ENCODE measurements at places on chromosomes 4 and X.
A peak's percentile ranks its signal among the peaks of the same experiment; 100 is the strongest.

DNA sequence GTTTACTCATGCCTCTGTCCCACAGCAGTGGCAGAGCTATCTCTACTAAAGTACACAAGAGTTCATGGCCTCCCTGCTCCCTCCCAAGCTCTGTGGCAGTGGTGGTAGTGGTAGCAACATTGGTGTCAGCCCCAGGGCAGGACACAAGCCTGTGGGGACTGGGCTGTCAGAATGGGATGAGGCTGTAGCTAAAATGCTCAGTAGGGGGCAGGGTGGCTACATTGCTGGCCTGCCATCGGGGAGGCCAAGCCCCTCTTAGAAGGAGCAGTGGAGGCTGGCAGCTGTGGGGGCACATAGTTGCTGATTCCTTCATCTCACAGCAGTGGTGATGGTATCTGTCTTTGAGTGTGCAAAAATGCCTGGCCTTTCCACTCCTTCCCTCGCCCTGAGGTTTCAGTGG lies 461.7 kb downstream of the PCDH18 start:
- DNase-seq, result no peak

DNA sequence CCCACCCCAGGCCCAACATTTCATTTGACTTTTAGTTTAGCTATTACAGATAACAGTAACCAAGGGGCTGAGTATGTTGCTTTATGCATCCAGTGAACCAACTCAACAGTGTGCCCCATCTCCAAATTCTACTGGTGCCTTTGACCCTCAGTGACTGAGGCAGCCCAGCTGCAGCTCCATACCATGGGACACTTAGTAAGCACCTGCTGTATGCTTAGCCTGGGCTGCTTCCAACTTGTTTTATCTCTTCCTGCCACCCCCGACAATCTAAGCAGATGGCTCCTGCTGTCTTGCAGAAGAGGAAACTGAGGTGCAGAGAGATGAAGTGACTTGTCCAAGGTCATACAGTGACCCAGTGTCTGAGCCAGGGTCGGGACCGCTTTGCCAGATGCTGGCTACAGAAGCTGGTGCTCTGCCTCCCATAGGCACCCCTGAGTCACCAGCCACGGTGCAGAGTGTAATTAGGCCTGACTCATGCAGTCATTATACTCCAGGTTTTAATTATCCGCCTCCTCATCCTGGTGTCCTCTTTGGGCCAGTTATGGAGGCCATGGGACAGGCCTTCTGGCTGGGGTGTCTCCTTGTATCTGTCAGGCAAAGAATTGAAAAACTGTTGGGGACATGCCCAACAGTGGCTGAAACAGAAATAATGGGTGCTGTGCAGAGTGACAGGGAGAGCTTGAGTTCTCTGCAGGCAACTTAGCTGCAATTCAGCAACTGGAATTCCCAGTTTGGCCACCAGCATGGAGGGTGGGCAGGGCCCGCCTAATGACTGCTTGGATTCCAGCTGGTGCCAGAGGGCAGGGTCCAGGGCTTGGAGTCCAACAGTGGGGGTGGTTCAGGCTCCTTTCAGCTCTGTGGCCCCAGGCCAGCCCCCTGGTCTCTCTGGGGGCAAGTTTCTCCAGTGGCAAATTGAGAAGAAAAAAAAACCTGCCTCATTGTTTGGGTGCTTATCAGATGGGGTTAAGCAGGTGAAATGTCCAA lies 8.2 kb upstream of the GPR78 start:
- DNase-seq, result no peak

- no peak for DNase-seq
Measured at GRCh38 chr4:156779774-156780173, 191.8 kb downstream of the PDGFC start.

DNA sequence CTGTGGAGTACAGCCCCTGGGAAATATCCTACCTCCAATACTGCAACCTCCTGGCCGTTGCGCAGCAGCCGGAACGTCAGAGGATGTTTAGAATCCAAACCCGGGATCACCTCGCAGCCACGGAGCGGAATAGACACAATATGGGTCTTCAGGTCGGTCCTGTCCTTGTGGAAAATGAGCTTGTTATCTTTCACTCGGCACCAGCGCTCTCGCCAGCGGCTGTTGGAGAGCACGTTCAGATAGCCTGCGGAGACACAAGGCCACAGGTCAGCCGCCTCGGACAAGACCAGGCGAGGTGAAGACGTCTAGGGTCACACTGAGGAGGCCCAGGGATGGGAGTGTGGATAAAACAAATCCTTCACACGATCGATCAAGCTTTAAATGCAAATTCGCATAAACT lies 139.3 kb downstream of the AFAP1 start:
- DNase-seq, result no peak

DNA sequence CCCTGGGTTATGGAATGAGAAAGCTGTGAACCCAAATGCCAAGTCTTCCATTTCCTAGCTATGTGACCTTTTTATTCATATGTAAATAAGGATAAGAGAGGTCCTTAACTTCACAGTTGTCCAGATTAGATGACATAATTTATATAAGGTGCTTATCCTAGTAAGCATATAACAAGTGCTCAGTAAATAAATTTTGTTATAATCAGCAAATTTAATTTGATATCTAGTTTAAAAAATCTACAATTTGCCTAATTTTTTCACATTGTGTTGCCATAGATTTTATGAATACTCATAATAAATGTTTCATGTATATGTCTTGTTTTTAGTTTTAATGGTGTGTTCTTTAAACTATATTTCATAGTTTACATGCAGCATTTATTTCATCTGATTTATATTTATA lies 130.4 kb upstream of the SPRY1 start:
- DNase-seq, result no peak

GRCh38 chr4:107008115-107008514 lies 28.0 kb downstream of the DKK2 start:
- DNase-seq, result no peak

DNA sequence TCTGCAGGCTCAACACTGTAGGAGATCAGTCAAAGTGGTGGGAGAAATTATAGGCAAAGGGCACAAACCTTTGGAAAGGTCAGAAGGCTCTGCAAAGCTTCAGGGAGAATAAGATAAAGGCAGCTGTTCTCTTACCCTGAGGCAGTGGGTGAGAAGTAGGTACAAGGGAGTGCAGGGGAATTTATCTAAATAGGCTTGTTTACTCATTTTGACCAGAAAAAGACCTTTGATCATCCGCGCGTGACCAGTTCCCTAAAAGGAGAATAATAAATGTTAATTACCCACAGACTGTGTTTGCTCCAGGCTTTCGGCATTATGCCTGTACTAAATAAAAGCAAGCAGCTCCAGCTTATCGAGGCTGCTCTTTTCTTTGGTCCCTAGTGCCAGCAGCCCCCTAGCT lies 9.3 kb downstream of the FGFBP2 start:
- DNase-seq, result no peak

DNA sequence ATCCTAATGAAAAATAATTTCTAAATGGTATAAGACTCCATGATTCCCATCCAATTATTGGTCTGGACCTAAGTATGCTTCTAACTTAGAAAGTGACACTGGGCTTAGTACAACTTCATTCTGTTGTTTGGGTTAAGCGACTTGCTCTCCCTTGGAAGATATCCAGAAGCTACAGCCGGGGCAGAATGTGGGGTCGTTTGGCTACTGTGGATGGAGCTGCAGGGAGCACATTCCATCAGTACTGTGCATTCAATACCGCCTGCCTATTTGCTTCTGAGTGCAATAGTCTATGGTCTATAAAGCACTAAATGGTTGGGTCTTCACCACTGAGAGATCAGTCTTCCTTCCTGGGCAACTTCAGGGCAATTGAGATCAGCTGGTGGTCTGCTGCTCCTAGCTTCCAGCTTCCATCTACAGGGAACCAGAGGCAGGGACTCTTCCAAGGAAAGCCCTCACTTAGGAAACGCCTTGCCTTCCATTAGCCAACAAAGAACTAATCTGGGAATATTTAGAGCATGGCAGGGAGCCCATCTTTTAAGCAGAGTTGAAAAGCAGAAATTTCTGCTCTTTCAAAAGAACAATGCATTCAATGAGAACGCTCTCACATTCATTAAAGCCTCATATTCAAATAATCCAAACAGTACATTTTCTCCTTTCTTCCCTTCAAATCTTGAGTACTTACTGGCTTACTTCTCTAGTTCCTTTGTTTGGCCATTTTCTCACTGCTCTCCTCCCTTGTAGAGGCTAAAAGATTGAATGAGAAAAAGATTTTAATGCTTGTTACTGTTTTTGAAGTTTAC lies 1049.9 kb upstream of the TENM3 start:
- DNase-seq, result no peak

GRCh38 chr4:128463006-128463405 lies 175.4 kb upstream of the PGRMC2 start:
- no peak for DNase-seq

DNA sequence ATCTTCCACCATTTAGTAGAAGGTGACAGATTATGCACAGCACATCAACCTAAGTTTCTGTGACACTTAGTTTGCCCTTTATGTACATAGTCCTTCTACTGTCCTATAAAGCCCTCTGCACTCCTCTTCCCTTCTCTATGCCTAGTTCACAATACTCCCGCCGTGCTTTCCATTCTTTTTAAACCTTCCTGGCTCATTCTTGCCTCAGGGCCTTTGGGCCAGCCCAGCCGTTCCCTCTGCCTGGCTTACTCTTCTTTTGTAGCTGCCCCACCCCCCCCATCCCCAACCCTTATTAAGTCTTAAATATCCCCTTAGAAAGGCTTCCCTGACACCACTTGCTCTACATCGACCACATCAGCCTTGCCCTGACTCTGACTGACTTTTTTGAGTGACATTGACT lies 33.0 kb downstream of the SGMS2 start:
- DNase-seq, result no peak

GRCh38 chrX:70253377-70254062 lies 6.5 kb downstream of the P2RY4 start:
- no peak for DNase-seq

- no peak for DNase-seq
Measured at GRCh38 chr4:94342694-94343093, at the start of gene HPGDS. HPGDS (minus strand) TSS chr4:94342836; CDS start chr4:94334629, 8,207 bp downstream.

DNA sequence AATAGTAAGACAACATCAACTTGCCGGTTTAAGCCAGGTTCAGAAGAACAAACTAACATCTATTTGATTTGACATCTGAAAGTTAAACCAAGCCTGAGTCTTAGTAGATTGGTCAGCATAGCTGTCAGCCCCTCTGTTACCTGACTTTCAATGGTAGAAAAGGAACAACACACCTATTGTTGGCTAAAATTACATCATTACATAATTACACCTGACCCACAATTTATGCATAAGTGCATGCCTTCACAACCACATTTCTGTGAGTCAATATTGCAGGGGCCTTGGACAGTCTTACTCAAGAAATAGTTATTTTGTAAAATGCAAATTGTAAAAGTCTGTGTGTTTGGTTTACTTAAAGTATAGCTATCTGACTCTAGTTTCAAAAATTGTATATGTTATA lies 36.2 kb downstream of the EGFL6 start:
- no peak for DNase-seq

GRCh38 chr4:64581422-64581821 lies 172.2 kb upstream of the TECRL start:
- no peak for DNase-seq

GRCh38 chrX:118503260-118504041 lies 7.8 kb downstream of the DOCK11 start:
- DNase-seq, result no peak

DNA sequence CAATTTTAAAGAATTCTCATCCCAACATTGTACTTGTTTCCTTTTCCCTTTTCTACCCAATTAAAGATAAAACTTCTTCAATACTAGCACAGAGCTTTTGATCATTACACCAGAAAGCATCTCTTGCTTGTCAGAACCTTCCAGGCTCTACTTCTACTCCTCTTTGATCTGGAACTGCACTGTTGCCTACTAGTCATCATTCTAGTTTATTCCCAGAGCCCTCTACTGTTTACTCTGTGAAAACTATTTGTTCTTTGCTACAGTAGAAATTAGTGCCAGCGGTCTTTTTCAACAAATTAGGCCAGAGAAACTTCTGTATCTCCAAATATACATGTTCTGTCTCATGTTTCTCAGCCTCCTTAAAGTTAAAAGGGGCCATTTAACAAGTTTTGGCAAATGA lies 46.8 kb upstream of the TMPRSS11F start:
- no peak for DNase-seq

- DNase-seq, result no peak
Measured at GRCh38 chr4:88722276-88722780, 24.7 kb upstream of the NAP1L5 start.

GRCh38 chr4:104966349-104967033 lies 180.2 kb upstream of the TET2 start:
- DNase-seq, result no peak

DNA sequence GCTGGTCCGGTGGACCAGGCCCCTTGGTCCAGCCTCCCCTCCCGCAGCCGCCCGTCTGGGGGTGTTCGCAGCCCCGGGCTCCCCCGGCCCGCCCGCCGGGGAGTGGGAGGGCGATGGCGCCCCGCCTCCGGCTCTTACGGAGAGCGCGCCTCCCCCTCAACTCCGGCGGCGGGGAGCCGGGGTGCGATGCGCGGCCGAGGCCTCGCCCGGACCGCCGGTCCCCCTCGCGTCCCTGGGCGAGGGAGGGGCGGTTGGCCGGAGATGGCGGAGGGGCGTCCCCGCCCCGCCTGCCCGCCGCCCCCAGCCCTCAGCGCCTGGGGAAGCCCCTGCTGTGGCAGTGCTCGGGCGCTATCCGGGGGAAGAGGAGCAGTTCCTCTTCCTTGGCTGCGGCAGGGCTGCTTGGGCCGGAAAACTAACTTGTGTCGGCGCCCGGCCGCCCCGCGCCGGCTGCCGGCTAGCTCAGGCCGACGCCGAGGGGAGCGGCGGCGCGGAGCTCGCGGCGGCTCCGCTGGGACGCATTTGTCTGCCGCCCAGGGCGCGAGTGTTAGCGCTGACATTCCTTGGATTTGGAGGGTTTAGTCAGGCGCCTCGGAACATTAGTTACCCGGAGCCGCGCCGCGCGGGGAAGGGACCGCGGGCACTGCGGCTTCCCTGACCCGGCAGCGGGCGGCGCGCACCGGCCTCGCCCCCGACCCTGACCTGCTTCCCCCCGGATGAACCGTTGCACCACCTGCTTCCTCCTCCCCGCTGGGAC lies 994 bp downstream of the GALNT7 start:
- DNase-seq, result peak; percentile 29

DNA sequence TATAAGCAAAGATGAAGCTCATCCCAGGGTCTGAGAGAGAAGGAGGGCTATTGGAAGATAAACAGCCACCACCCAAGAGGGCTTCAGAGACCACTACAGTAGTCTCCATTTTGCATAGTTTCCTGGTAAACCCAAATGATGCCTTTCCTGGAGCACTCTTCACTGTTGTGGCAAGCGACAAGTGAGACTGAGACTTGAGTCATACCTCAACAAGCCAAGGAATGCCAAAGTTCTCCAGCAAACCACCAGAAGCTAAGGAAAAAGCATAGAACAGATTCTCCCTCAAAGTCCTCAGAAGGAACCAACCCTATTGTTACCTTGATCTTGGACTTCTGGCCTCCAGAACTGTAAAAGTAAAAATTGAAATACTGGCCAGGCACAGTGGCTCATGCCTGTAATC lies 65.9 kb downstream of the LARP7 start:
- DNase-seq, result no peak

GRCh38 chr4:5478169-5478568 lies 230.2 kb downstream of the EVC2 start:
- no peak for DNase-seq

GRCh38 chr4:81919223-81919622 lies 447.5 kb upstream of the RASGEF1B start:
- DNase-seq, result no peak

GRCh38 chrX:144730471-144730870 lies 516.8 kb upstream of the SPANXN1 start:
- DNase-seq, result no peak

Data from activated naive CD4-positive, alpha-beta T cell (primary cell).